Right renal pelvis (tissue), 4 donors: ENCODE measurements at places on chromosomes 5 and 9.

DNA sequence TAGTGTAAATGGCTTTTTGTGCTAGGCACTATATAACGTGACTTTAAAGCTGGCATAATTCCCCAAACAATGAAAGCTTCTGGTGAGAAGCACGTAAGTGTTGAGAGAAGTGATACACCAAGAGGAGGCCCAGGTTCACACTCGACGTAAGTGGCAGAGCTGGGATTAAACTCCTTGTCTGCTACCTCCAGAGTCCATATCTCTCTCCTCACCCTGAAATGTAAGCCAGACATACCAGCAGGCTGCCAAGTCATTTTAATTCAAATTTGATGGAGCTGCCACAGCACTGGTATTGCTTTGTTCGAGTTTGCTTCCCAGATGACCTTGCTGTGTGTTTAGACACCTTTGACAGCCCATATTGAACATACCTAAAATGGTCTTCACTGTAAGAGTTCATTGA is 319.7 kb downstream of the GLIS3 start:
- no peak for DNase-seq

- DNase-seq: no peak
Observed at GRCh38 chr9:22210262-22210661, 201.2 kb upstream of the CDKN2B start.

DNA sequence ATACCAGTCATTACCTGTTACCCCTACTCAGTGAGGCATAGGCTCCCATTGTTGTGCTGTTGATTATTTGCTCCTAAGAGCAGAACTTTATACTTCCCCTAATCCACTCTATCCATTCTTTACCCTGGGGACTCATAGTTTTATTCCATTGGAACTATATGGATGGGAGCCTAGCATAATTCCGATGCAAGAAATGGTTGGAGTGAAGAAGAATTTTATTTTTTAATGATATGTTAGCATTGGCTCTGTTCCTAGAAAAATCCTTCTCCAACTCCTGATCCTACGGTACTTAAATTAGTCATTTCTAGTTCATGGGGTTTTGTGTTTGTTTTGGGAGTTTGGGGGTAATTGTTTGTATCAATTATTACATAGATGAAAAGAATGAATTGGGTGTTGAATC is 191.5 kb downstream of the GOLPH3 start:
- no peak for DNase-seq

- peak; percentile 53 for DNase-seq
Observed at GRCh38 chr5:74648835-74649293, 8.3 kb upstream of the ENC1 start.

- no peak for DNase-seq
Observed at GRCh38 chr9:79403495-79403894, 168.3 kb upstream of the TLE4 start.

DNA sequence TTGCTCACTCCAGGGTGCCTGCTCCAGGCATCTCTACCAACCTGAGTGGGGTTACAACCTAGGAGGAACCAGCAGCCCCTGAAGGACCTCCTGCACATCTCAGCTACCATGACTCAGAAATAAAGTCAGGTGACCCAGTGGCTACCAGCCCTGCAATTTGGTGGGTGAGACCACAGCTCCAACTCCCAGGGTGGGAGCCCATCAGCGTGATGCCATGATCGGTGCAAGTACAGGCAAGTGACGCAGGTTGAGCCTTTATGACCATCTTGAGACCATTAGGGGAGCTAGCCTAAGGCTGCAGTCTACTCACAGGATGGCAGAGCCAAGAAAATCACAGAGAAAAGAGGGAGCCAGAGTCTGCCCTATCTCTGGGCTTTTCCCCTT is 8.6 kb downstream of the SEPTIN8 start:
- DNase-seq: no peak

GRCh38 chr9:76605321-76605900 is 146.4 kb downstream of the GCNT1 start:
- no peak for DNase-seq

- no peak for DNase-seq
Observed at GRCh38 chr5:168365581-168366081, 74.2 kb downstream of the WWC1 start.

- DNase-seq: no peak
Observed at GRCh38 chr5:57550132-57550531, 67.5 kb upstream of the ACTBL2 start.

DNA sequence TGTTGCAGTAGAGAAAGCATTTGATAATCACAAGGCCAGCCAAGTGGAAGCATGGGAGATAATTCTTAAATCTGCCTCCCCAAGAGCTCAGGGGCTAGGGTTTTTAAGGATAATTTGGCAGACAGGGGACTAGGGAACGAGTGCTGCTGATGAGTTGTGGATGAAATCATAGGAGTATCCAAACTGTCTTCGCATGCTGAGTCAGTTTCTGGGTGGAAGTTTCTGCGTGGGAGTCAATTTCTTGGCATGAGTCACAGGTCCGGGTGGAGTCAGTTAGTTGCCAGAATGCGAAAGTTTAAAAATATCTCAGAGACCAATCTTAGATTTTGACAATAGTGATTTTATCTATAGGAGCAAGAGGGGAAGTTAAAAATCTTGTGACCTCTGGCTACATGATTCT is 112.6 kb downstream of the TMC1 start:
- DNase-seq: no peak
